ENCODE measurements at places on chromosomes 7 and 10.
A peak's percentile ranks its signal among the peaks of the same experiment; 100 is the strongest.

GRCh38 chr7:140752533-140752932 lies 56.0 kb downstream of the NDUFB2 start:
- no peak for DNase-seq

DNA sequence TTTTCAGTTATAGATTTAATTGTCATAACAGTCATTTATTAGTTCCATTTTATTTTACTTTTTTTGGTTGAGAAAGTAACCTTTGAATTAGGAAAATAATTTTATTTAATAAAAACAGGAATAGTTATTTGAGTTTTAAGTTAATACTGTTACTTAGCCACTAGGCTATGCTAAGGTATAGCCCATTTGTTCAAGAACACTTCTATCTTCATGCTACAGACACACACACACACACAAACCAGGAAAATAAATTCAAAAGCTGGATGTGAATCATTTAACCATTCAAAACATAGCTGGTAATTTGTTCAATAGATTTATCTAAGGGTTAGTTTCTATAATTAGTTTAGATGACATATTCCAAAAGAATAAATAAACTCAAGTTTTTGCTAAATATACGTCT lies 148.4 kb downstream of the RNF133 start:
- no peak for DNase-seq

DNA sequence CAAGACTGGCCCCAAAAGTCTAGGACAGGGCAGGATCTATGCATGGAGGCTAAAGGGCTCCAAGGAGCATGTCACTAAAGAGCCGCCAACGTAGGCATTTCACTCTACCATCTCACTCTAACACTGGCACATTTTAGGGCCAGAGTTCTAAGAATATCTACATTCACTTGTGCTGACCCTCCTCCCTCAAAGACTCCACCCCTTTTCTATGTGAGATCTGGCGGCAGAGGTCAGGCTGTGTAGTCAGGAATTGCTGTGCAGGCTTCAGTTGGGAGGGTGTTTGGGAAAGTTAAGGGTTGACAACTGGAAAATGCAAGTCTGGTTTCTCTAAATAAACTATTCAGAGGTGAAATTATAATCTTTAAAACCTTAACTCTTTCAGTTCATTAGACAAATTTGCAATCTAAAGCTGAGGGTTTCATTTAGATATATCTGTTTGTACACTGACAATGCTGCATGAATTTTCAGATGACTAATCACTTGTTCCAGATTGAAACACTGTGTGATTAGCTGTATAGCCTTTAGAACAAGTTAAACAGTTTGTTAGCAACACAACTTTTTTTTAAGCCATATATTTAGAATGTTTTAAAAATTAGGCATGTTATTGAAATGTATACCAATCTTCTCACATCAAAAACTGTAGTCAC lies 18.2 kb downstream of the LMOD2 start:
- DNase-seq: no peak

DNA sequence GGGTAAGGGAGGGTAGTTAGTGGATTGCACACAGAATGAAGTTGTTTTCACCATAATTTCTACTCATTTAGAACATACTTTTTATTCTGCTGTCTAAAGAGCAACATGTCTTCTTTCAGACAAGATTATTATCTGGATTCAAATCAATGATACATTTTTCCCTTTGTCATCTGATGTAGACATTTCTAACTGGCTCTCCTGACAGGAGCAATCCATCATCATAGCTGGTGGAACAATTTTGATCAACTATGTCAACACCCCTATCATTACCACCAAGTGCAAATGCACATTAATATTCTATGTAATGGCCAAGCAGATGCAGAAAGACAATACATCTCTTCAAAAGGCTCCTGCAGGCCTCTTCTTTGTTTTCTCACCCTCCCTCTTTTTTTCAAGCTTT lies 672.9 kb upstream of the LRRTM3 start:
- DNase-seq: no peak

DNA sequence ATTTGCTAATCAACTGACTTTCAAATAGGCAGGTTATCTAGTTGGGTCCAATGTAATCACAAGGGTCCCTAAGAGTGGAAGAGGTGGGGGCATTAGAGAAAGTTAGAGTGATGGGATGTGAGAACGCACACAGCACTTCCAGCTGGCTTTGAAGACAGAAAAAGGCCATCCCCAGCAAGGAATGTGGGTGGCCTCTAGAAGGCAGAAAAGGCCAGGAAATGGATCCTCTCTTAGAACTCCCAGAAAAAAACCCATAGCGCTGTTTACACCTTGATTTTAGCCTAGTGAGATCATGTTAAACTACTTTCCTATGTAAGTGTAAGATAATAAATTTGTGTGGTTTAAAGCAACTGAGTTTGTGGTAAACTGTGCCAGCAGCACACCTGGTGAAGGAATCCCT lies 219.5 kb upstream of the HABP2 start:
- DNase-seq: no peak

GRCh38 chr10:61812920-61813319 lies 88.6 kb upstream of the ARID5B start:
- DNase-seq: no peak

DNA sequence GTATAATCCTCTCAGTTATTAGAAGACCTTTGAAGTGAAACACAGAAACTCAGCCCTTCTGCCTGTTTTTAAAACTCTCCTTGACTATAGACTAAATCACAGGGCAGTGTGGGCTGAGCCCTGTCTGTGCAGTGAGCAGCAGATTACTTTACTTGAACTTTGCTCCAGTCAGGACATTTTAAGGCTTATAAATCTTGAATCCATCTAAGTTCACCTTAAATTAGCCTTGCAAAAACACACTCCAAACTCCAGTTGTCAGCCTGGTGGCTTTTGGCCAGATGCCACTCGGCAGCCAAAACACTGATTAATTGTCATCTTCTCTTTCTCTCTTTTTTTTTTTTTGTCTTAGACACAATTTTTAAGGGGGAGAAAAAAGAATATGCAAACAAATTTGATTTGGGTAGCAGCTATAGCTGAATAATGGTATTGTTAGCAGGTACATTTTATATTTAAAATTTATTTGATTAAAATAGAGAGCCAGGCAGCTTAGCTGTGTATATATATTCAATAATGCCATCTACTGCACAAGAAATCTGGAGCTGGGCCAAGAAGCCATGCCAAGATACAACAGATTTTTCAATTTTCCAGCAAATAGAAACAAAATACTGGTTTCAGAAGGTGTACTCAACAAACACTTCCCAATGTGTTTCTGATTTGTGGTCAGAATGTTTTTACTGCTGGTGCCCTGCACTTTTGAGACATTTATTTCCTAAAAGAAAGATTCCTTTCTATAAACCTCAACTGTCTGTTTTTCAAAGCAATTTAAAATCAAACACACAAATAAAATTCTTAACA lies 247.7 kb downstream of the TFEC start:
- DNase-seq: peak; percentile 62

GRCh38 chr10:119201233-119201632 lies 6.1 kb upstream of the GRK5 start:
- no peak for DNase-seq

- no peak for DNase-seq
Observed at GRCh38 chr7:124783271-124783670, 17.7 kb upstream of the GPR37 start.

DNA sequence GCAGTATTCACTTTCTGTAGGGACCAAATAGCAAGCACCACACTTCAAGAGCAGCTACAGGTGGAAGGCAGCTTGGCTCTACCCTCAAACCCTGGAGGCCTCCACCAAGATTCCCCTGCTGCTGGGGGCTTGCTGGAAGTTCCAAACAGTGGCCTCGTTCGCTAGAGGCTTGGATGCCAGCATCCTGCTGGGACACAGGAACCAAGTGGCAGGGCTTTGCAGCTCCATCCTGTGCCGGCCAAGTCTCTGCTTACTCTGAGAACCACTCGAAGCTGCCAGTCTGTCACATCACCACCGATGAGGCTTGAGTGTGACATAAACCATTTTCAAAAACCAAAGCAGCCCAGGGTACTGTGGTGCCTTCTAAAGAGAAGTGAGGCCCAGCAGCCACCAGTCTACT lies 69.2 kb upstream of the UNC5B start:
- no peak for DNase-seq
